Occipital lobe (tissue), 3 donors: ENCODE measurements at places on chromosomes 16 and 17. TPM values are rescaled to one million over a fixed set of nuclear protein-coding genes. Genes with fewer than 3 reads are reported as not detected.

The ZNRF1 gene
- 19.5 TPM for total RNA-seq

The HP gene
- total RNA-seq = 1.4 TPM

The NT5C3B gene
- 85.8 TPM for total RNA-seq

The ZSCAN10 gene
- not detected for total RNA-seq

The TMEM92 gene
- not detected for total RNA-seq

The LGALS9B gene
- total RNA-seq = not detected

The TNP2 gene
- total RNA-seq = not detected

The RCVRN gene
- total RNA-seq = 0.16 TPM

The CCR7 gene
- total RNA-seq = not detected

The SMIM5 gene
- total RNA-seq = 0.47 TPM

The TBC1D3G gene
- total RNA-seq = not detected

The HAP1 gene
- 0.16 TPM for total RNA-seq

The CLEC16A gene
- total RNA-seq = 20.4 TPM

The MRPS34 gene
- 30.6 TPM for total RNA-seq

The CIBAR2 gene
- not detected for total RNA-seq

The SLFN11 gene
- 3.3 TPM for total RNA-seq

The ZPBP2 gene
- not detected for total RNA-seq

The CUEDC1 gene
- 10.9 TPM for total RNA-seq

The CSH2 gene
- not detected for total RNA-seq

The MSLN gene
- not detected for total RNA-seq

The LPO gene
- not detected for total RNA-seq

The SPHK1 gene
- 0.78 TPM for total RNA-seq
